ENCODE measurements at places on chromosomes 7 and 10.

- no peak for DNase-seq
Measured at GRCh38 chr10:84308481-84309304, 19.7 kb upstream of the CCSER2 start.

DNA sequence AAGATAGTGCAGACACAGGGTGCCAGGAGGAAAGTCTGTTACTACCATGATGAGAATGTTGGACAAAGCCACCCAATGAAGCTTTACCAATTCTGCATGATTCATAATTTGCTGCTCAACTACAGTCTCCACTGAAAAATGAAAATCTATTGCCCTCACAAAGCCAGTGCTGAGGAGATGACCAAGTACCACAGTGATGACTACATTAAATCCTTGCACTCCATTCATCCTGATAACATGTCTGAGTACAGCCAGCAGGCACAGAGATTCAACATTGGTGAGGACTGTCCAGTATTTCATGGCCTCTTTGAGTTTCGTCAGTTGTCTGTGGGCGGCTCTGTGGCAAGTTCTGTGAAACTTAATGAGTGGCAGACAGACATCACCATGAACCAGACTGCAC lies 144.0 kb downstream of the PLCE1 start:
- no peak for DNase-seq

GRCh38 chr10:33157103-33157502 lies 177.4 kb downstream of the NRP1 start:
- no peak for DNase-seq

GRCh38 chr10:99084161-99084560 lies 151.5 kb downstream of the HPSE2 start:
- no peak for DNase-seq

- no peak for DNase-seq
Measured at GRCh38 chr10:31151301-31151700, 119.6 kb upstream of the ZNF438 start.

DNA sequence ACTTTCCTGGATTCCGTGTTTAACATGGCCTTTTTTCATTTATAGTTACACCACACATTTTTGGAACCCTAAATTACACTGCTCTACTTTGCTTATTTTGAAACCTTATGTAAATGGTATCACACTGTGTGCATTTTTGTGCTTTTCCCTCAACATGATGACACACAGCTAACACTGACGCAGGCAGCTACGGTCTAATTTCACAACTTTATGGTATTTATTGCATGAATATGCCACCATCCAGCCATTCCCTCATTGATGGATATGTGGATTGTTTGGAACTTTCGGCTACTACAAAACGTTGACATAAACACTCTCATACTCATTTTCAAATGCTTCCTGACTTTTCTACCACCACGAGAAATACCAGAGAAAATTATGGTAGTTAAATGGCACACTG lies 6.9 kb downstream of the PAPOLB start:
- no peak for DNase-seq

- no peak for DNase-seq
Measured at GRCh38 chr10:113857210-113857609, 2.7 kb downstream of the NHLRC2 start.

GRCh38 chr10:13492493-13493180 lies 36.2 kb downstream of the BEND7 start:
- DNase-seq = no peak

GRCh38 chr7:47357361-47357760 lies 224.6 kb downstream of the TNS3 start:
- DNase-seq = no peak

Measured in HL-60 (cell line).